NCI-H1417 treated with DMSO at 0.1 percent for 48 hours (cell line): ENCODE measurements at places on chromosomes 13 and 19.
A peak's percentile ranks its signal among the peaks of the same experiment; 100 is the strongest.

DNA sequence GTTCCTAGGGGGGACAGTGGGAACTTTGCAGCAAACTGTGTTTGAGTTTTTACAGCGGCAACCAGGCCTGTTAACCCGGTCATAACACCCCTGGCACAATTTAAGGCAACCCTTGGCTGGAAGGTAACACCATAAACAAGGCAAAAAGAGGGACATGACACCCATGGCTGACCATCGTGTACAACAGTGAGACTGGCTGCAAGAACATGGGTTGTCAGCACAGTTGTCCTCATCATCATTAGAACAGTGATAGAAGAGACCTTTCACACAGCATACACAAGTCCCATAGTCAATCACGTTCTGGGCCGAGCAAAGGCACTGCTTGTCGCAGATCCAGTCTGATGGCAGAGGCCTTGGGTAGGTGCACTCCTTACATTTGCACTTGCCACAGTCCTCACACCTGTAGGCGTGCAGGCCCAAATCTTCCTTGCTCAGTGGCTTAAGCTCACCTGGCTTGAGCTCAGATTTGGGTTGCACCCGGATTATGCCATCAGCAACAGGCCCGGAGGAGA lies 4.1 kb downstream of the SPRY2 start:
- DNase-seq = no peak

- DNase-seq = no peak
Observed at GRCh38 chr19:1283207-1283916, 2.3 kb upstream of the EFNA2 start.

DNA sequence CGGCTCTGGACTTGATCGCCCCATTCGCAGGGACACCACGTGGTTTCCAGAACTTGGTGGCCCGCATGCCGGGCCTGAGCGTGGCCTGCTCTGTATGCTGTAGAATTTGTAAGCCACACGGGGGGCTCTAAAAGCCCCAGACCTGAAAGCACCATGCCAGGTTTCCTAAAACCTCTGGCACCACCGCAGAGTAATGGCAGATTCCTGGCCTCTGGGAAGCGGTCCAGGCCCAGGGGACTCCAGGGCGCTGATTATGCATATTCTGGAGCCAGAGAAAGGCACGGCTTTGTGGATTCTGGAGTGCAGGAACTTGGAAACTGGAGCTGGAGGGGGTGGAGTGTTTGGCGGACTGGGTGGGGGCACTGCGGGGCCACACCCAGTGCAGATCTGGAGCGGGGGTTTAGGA lies 3.7 kb downstream of the FTL start:
- DNase-seq = no peak

DNA sequence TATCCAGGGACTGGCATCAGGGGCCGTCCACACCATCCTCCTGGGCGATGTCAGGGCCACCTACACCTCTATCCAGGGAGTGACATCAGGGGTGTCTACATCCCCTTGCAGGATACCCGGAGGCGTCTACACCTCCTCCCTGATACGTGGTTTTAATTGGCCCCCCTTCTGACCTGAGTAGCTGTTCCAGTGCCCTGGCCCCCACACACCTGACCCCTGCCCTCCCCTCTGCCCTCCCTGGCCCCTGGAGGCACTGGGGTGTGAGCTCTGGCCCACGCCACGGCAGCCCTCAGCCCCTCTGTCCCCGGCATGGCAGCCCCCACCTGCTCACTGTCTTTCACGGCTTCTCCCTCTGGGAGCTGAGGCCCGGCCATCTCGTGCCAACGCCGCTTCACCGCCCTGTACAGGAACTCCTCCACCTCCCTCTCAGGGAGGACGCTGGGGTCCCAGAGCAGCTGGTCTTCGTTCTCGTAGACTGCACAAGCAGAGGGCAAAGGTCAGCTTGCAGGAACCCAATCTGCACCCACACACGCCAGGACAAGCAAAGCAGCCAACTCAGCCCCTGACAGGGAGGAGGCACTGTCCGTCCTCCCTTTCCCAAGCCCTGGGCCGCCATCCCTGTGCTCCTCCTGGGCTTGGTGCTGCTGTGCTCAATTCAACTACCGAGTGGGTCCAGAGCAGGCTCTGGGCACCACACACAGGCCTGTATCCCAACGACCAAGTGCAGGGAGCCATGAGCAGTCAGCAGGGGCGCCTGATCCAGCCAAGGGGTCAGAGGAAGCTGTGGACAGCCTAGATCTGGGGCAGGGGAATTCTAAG lies 22.2 kb upstream of the PLPP2 start:
- no peak for DNase-seq

- peak; percentile 61 for DNase-seq
Observed at GRCh38 chr13:70568571-70568970, 460.3 kb upstream of the KLHL1 start.
